ENCODE measurements at places on chromosomes 5 and 9.

DNA sequence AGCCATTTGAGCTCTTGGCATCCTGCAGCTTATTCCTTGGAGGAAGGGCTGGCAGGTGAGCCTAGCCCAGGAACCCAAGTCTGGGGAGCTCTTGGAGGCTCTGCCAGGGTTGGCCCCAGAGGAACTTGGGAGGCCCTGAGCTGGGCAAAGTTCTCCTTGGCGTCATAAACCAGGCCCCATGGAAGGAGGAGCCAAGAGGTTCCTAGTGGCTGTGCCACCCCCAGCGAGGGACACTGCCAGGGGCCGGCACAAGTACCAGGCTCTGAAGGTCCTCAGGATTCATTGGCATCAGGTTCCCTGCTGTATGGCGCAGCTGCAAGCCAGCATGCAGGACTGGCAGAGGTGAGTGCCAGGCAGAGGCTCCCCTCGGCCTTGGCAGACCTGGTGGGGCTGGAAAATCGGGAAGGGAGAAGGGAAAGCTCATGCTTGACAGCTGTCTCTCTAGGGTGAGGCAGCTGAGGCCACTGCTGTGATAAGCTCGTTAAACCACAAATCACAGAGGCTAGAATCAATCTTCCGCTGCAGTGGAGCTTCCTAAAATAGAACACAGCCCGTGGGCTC, 54.6 kb upstream of the SYNPO start:
- no peak for DNase-seq

- DNase-seq: no peak
Observed at GRCh38 chr5:932151-932627, 39.5 kb downstream of the TRIP13 start.

DNA sequence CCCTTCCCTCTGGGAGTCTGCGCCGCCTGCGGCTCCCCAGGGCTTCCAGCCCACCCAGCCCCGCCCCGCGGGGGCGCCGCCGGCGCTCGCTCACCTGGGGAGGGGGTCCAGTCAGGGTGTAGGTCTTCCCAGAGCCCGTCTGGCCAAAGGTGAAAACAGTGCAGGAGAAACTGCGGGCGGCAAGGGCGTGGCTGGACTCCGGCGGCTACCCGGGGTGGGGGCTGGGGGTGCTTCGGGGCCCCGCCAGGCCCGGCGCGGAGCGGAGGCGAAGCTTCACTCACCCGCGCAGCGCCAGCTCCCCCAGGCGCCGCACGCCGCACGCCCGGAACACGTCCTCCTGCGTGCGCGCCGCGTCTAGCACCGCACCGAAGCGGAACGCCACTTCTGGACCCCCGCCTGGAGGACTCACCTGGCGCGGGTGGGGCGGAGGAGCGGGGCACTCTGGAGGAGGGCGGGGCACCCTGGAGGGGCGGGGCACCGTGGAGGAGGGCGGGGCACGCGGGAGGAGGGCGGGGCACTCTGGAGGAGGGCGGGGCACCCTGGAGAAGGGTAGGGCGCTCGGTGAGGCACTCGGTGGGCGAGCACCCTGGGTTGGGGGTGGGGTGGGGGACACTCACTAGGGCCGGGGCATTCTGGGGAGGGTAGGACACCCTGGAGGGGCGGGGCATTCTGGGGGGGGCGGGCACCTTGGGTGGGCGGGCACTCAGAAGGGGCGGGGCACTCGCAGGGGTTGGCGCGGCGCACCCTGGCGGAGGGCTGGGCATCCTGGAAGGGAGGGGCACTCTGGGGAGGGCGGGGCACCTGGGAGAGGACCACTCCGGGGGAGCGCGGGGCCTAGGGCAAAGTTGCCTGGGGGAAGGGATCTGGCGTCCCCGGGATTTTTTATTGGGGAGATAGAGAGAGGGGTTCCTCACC, 814 bp downstream of the KIF12 start:
- peak; percentile 60 for DNase-seq

GRCh38 chr9:95801797-95802196, 73.7 kb upstream of the ERCC6L2 start:
- no peak for DNase-seq

DNA sequence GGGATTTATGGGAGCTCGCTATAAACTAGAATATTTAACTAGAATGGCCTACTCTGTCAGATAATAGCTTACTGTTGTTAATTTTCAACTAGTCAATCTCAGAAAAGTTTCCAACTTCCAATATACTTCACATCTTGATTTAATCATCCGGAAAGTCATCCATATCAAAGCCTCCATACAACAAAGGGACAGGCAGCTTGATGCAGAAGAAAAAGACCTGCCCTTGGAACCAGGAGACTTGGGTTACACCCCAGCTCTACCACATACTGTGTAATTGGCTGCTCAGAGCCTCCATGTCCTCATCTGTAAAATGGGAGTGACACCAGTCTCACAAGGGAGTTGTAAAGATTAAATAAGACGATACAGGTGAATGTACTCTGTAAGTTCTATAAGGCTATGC, 1.9 kb downstream of the PTPN3 start:
- no peak for DNase-seq

- no peak for DNase-seq
Observed at GRCh38 chr5:87671146-87671545, 258.4 kb upstream of the CCNH start.

- DNase-seq: no peak
Observed at GRCh38 chr9:137138058-137138721, 764 bp upstream of the GRIN1 start.

GRCh38 chr5:152188251-152188650, 216.8 kb downstream of the NMUR2 start:
- DNase-seq: no peak

GRCh38 chr5:30030101-30030500, 1163.4 kb upstream of the CDH6 start:
- no peak for DNase-seq

- DNase-seq: peak; percentile 12
Observed at GRCh38 chr5:78269088-78269703, 25.3 kb downstream of the AP3B1 start.

GRCh38 chr5:58074717-58075116, 385.2 kb downstream of the PLK2 start:
- DNase-seq: no peak

GRCh38 chr5:172858990-172859811, 25.1 kb downstream of the ERGIC1 start:
- peak; percentile 93 for DNase-seq

Measured in AG20443 (cell line).